ENCODE measurements at places on chromosomes 1 and 21.

- no peak for DNase-seq
These were observed 16.0 kb downstream of the QSOX1 start for GRCh38 chr1:180170546-180171151.

DNA sequence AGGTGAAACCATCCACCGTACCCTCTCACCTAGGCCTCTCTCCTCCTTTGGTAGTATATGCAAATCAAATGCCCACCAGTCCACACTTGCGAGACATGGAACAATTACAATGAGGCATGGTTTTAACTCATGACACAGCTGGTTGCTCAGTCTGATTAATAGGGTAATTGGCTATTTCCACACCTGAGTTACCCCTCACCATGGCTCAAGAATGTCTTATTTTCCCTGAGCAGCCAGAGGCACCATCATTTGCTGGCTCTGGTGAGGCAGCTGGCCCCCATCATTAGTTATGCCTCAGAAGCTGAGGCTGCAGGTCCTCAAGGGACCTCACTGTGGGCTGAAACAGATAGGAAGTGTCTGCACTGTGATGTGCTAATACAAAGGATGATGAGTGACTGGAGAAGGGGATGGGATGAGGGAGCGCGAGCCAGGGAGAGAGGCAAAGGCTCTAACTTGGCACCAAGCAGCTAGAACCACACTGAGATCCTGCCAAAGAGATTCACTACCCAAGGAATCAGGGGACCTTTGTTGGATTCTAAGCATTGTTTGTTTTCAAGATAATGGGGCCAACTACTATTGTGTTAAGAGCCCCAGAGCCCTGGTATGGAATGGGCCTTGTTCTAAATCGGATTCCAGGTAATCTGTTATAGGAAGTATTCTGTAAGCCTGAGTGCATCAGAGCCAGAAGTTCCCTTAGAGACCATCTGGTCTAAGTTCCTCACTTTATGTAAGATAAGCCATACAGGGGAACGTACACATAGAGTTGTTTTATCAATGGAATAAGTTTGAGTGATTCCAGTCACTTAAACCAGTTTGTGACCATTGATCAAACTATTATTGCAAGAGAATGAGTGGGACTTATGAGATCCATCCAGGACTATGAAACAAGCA, 80.0 kb upstream of the CNTN2 start:
- DNase-seq, result no peak

DNA sequence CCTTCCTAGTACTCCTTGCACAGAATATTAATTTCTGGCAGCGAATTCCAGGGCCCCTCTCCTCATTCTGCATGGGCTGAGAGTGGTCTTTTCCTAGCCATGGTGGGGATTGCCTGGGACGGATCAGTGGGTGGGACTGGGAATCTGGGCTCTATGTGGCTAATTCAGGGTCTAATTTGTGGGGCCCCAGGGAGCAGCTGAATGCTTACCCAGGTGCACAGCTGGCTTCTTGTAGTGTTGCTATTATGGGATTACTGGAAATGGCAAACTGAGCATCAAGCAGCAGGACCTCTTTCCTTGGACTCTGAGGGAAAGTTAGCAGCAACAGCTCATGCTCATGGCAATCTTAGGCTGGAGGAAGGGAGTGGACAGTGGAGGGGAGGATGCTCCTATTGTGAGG, 187.1 kb upstream of the CACNA1E start:
- DNase-seq, result no peak

DNA sequence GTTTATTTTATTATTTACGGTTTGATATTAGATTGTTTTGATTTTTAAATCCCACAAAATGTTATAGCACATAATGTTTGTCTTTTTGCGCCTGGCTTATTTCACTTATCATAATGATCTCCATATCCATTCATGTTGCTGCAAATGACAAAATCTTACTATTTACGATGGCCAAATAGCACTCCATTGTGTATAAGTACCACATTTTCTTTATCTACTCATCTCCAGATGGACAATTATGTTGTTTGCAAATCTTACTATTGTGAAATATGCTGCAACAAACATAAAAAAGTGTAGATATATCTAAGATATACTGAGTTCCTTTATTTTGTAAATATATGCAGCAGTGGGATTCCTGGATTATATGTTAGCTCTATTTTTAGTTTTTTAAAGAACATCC, 1568.3 kb downstream of the AMY1C start:
- no peak for DNase-seq

GRCh38 chr1:61425040-61425439, 299.9 kb downstream of the TM2D1 start:
- DNase-seq, result no peak

- no peak for DNase-seq
These were observed 511 bp upstream of the RABGAP1L start for GRCh38 chr1:174158767-174159251.

GRCh38 chr1:216599851-216600250, 123.4 kb downstream of the ESRRG start:
- no peak for DNase-seq

GRCh38 chr1:213582976-213583567, 404.7 kb upstream of the PROX1 start:
- no peak for DNase-seq

DNA sequence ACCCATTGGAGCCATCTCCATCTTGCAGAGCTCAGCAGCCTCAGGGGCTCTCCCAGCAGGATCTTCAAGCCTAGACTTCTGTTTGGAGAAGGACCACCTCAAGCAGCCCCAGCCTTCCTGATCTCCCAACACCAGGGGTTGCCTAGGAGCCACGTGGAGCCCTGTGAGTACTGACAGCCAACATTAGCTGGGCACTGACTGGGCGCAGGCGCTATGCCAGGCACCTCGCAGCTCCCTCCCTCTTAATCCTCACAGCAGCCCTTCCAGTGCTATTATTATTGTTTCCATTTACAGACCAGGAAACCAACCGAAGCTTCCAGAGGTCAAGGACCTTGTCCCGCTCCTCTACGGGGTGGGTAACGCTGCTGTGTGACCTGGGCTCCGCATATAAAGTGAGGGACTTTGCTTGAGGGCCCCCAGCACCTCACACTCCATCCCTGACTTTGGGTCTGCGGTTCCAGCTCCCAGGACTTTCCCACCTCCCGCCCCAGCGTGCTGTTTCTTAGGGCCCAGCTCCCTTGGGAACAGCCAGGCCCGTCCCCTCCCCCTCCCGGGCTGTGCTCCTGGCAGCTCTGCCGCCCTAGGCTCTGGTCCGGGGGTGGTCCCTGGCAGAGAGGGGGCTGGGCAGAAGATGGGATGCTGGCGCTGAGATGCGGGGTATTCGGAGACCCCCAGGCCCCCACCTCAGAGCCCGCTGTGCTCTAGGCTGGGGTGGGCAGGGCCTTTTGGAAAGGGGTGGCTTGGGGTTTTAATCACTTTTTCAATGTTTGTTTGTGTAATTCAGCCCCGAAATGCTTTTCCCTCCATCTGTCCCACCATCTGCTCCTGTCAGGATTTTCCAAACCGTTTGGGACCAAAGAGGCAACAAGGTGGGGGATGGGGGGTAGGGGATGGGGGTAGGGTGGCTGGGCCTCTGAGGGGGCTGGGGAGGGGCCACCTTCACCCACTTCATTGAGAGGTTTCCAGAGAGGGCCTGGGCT, 4.1 kb upstream of the HPCA start:
- DNase-seq, result no peak

DNA sequence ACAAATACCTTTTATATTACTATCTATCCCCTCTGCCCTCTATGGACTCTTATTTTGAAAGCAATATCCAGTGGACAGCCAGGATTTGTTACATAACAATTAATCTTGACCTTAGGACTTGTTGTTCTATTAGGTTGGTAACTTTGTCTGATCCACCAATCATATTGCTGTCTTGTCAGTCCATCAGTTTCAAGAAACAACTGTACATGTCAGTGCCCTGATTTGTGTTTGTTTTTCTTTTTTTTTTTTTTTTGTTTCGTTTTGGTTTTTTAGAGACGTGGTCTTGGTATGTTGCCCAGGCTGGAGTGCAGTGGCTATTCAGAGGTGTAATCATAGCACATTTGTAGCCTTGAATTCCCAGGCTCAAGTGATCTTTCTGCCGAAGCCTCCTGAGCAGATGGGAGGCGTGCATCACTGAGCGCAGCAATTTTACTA, 1.5 kb upstream of the SCP2 start:
- DNase-seq, result no peak

- DNase-seq, result no peak
These were observed 61.1 kb downstream of the SDC3 start for GRCh38 chr1:30847358-30847972.

- DNase-seq, result no peak
These were observed 52.2 kb downstream of the SDC3 start for GRCh38 chr1:30856260-30856790.

GRCh38 chr1:96927125-96927524, 205.5 kb downstream of the PTBP2 start:
- no peak for DNase-seq

DNA sequence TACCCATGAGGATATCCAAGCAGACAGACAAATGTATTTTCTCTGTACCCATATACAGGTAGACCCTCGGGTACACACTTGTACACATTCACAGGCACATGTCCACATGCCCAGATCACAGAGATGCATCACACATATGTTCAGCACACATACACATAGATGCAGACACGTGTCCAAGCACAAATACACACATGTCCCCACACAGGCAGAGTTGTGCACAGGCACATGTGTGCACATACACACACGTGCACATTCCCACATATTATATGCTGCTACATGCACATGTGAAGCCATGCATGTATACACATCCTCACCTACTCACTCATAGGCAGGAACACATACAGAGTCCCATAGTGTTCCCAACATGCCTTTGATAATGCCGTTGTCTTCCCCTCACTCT, 219.5 kb downstream of the GRIK3 start:
- no peak for DNase-seq

Data from GM10248 (cell line).